NCI-H1092 treated with DMSO at 0.1 percent for 48 hours (cell line): ENCODE measurements at places on chromosomes 5 and 9.

GRCh38 chr9:108643731-108644510 is 211.9 kb downstream of the ACTL7B start:
- DNase-seq, result no peak

GRCh38 chr5:128053291-128053954 is 30.1 kb upstream of the SLC12A2 start:
- no peak for DNase-seq

DNA sequence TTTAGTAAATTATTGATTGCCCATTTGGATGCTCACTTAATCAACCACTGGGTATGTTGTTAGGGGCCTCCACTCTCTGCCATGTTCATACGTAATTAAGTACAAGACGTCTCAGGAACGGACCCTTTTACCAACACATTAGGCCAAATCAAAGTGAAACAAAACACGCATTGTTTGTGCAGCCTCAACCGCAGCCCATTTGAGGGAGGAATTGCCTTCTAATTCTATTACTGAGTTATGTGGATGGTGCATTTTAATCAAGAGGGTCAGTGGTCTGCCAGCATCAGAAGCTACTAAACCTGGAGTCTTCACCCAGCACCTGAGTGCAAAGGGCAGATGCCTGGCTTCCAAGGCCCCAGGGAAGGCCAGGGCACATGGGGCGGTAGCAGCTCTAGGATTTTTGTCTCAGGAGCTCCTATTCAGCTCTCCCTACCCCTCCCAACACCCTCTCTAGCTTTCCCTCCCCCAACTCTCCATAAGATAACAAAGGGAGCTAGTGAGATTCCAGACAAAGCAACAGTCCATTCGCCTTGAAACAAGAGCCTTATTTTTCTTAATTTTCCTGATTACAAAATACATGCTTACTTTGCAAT is 7.9 kb upstream of the MED27 start:
- no peak for DNase-seq

DNA sequence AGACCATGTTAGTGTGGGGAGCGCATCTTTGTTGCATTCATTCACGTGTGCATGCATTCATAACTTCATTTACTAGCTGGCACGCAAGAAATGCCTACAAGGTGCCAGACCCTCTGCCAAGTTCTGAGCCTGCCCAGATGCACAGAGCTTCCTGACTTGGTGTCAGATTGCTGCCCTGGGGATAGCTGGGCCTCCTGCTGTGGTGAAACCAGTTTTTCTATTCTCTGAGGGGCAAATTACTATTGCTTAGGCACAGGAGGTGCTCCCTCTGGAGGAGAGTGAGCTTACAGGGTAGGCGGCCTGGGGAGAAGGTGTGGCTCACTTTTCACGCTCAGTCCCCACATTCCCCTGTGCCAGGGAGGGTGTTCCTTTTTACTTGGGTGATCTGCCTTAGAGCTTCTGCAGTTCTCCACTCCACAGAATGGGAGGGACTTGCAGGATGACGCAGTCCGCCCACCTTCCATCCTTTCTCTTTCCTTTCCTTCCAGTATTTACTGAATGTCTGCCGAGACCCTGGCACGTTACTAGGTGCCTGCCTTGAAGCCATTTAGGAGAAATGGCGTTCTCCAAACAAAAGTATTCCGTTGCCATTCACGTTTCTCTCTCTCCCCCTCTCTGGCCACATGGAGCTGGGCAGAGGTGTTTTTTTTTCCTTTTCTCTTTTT is 27.9 kb upstream of the CTNNA1 start:
- no peak for DNase-seq

DNA sequence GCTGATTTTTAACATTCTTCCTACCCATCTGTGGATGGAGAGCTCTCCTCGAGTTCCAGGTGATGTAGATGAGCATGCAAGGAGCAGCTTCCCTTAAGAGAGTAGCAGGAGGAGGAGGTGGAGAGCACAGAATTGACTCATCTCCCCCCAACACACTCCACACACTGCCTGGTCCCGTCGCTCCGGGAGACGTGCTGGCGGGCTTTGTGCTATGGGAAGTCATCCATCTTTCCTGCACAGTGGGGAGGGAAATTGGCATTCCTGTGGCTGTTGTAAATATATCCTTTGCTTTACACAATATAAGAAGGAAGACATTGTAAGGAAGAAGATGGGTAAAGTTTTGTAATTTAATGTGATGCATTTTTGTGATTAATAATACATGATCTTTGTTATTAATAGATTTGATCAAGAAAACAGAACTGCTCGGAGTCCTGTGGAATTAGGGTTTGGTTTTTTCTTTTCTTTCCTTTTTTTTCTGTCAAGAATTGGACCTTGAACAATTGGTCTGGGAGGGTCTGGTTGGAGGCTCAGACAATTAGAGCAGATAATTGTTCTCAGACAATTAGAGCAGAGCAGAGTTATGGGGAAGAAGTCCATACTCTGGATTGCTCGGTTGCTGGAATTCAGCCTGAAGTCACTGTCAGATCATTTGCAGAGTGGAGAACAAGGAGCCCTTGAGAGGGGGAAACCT is 297.8 kb downstream of the GADD45G start:
- no peak for DNase-seq

GRCh38 chr5:150189728-150190502 is at the start of gene SLC6A7:
Gene SLC6A7 (plus strand): TSS chr5:150190062. CDS start chr5:150190328, 266 bp downstream.
- no peak for DNase-seq

- DNase-seq, result peak; percentile 25
Observed at GRCh38 chr9:137172901-137173795, 1.3 kb upstream of the TMEM210 start.

DNA sequence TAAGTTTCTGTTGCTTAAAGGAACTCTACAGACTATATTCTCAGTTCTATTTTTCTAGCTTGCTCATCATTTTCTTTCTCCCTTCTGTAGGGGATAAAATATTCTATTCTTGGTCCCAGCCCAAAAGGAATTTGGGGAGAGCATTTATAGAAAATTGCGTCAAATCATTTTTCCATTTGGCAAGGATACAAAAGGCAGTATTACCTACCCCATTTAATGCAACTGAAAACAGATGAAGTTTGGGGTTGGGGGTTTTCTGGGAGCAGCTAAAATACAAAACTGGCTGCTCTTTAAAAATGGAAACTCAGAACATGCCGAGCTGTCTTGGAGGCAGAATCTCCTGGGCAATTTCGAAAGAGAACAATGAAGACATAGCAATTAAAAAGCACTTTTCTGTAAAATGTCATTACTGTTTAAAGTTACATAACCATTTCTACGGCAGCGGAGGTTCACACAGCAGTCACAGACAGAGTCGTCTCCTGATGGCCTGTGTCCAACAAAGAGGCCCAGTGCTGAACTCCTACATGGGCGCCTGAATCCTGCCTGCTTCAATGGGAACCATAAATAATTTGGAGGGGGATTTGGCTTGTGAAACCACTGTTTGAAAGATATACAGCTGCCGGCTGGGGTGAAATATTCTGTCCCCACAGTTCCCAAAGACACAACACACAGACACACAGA is 152.4 kb downstream of the BRINP1 start:
- DNase-seq, result no peak

DNA sequence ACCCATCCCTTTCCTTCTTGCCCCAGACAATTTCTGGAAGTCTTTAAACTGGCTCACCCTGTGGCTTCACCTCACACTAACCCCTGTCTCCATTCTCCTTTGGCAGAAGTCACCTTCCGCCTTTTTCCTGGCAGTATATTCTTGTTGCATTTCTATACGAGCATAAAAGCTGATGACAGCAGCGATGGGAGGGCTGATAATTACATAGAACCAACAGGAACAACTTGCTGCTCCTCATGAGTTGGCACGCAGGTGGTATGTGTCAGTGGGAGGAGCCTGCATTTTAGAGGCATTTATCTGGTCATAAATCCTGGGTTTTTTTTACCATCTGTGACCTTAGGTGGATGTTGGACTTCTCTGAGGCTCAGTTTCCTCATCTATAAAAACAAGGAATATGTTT is 61.4 kb upstream of the CKMT2 start:
- DNase-seq, result no peak

GRCh38 chr5:55701462-55702103 is 10.5 kb downstream of the SLC38A9 start:
- no peak for DNase-seq

DNA sequence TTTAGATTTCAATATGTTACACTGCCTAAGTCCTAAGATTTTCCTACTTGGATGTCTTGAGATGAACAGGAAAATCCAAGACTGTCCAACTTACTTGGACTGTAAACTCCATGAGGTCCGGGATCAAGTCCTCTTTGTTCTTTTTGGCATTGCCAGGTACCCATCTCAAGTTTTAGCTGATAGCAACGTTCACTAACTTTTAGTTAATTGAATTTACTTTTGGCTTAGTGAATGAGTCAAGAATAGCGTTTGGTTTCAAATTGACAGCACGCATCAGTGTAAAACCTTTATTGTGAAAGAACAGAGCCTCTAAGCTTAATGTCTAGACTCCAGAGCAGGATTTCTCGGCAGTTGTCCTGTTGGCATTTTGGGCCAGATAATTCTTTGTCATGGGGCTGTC is 37.2 kb downstream of the ALDH1A1 start:
- no peak for DNase-seq

- no peak for DNase-seq
Observed at GRCh38 chr5:1383344-1383743, 38.4 kb upstream of the CLPTM1L start.

GRCh38 chr5:3010953-3011763 is 259.7 kb upstream of the IRX2 start:
- DNase-seq, result no peak

GRCh38 chr9:4489919-4490704 is at the start of gene SLC1A1:
Gene SLC1A1 (plus strand): TSS chr9:4490468. CDS start chr9:4490680, 212 bp downstream.
- DNase-seq, result peak; percentile 70

GRCh38 chr9:79489261-79490000 is 82.3 kb upstream of the TLE4 start:
- DNase-seq, result no peak

DNA sequence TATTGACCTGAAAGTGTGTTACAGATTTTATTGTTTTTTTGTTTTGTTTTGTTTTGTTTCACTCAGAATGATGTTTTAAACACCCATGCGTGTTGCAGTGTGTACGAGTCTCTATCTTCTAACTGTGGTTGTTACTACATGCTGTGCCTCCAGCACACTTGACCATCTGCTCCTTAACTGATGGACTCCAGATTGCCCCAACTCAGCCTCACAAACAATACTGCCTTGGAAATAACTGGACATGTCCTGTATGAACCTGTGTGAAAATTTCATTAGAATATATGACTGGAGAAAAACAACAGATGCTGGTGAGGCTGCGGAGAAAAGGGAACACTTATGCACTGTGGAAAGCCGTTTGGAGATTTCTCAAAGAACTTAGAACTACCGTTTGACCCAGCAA is 68.7 kb upstream of the HAND1 start:
- DNase-seq, result no peak
